Keratinocyte (primary cell): ENCODE measurements at places on chromosomes 11 and 22. TPM values are rescaled to one million over a fixed set of nuclear protein-coding genes. Genes with fewer than 3 reads are reported as not detected.
A peak's percentile ranks its signal among the peaks of the same experiment; 100 is the strongest.

- peak overlapping the region; percentile 78 for H3K27ac ChIP-seq
- peaks cover 13% of the 10 kb centered on the region for H3K36me3 ChIP-seq
- H3K4me1 ChIP-seq, result peaks cover 34% of the 10 kb centered on the region
- no peaks in the 10 kb centered on the region for H3K27me3 ChIP-seq
- no peak for DNase-seq
These were observed 5.4 kb downstream of the TRABD start for GRCh38 chr22:50190941-50191741.

DNA sequence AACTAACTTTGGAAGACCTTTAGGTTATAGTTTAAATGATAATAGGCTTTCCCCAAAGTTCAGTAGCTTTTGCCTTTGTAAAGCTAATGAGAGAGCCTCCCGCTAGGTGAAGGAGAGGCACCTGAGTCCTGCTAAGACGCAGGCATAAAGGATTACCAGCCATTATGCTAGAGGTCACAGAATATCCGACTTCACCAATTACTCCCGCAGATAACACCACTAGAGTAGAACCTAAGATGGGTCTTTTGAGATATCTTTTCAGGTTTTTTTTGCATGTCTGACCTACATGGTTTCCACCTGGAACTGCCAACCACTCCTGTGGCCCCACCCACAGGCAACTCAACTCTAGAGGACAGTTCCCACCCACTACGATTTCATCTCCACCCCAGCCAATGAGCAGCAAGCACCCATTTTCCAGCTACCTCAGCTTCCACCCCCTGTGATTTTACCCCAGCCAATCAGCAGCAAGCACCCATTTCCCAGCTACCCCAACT is 314.3 kb downstream of the BRD1 start:
- H3K36me3 ChIP-seq, result no peaks in the 10 kb centered on the region
- no peaks in the 10 kb centered on the region for H3K4me1 ChIP-seq
- no peak overlapping the region for H3K27ac ChIP-seq
- no peaks in the 10 kb centered on the region for H3K27me3 ChIP-seq

Gene USP2
- 0.35 to 0.49 TPM (median 0.46 TPM) in 3 replicates for polyA plus RNA-seq

DNA sequence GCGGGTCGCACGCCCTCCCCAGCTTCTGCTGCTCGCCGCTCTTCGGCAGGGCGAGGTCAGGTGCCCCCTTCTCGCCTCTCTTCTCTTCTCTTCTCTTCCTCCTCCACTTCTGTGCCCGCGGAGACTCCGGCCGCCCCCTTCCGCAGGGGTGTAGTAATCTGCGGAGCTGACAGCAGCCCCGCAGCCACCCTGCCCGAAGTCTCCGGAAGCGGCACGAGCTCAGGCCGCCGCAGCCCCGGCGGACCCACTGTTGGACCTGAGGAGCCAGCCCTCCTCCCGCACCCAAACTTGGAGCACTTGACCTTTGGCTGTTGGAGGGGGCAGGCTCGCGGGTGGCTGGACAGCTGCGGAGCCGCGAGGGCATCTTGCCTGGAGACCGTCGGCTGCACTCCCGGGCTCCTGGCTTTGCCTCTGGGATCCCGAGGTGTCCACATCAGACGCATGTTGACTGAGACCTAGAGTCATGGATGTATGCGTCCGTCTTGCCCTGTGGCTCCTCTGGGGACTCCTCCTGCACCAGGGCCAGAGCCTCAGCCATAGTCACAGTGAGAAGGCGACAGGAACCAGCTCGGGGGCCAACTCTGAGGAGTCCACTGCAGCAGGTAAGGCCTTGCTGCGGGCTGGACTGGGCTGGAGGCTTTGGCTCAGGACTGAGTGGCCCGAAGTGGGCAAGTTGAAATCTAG is 486 bp downstream of the STIM1 start:
- H3K27me3 ChIP-seq, result no peaks in the 10 kb centered on the region
- no peak for DNase-seq
- H3K36me3 ChIP-seq, result no peaks in the 10 kb centered on the region
- H3K4me1 ChIP-seq, result peaks cover 37% of the 10 kb centered on the region
- peak overlapping the region; percentile 73 for H3K4me3 ChIP-seq
